ENCODE measurements at places on chromosomes 12 and 14.

- no peak for DNase-seq
Observed at GRCh38 chr14:31047503-31047902, 21.3 kb upstream of the STRN3 start.

GRCh38 chr12:94207849-94208621 is 59.7 kb downstream of the PLXNC1 start:
- DNase-seq, result no peak

- no peak for DNase-seq
Observed at GRCh38 chr12:117228239-117228638, 38.0 kb upstream of the FBXO21 start.

DNA sequence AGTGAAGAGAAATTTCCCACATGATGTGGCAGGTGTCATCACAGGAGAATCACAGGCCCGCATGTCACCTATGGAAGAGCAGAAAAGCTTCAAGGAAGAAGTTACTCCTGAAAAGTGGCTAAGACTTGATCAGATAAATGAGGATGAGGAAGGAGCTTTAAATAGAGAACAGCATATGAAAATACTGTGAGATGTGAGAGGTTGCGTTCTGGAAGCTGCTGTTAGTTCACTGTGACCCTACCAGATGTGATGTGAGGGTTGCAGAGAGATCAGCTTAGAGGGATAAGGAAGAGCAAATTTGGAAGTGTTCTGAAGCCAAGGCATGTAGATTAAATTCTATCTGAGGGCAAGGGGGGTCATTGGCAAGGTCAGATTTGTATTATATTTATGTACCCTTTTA is 17.1 kb downstream of the ERP27 start:
- DNase-seq, result no peak

DNA sequence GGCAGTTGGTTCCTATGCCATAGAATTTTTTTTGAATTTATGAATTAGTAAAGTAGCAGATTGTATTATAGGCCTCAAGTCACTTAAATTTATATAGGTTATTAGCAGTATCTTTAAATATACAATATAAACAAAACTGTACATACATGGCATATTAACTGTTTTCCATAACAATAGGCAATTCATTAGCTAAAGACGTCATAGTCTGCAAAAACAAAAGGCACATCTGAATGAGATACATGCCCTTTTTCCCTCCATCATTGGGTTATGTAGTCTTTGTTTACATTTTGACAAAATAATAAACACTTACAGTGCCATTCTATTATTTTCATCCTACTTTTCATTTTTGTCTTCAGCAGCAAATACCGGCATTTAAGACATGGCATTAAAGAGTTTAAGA is 1.1 kb upstream of the VCPKMT start:
- no peak for DNase-seq

- DNase-seq, result no peak
Observed at GRCh38 chr12:31362759-31363415, 36.9 kb upstream of the SINHCAF start.

DNA sequence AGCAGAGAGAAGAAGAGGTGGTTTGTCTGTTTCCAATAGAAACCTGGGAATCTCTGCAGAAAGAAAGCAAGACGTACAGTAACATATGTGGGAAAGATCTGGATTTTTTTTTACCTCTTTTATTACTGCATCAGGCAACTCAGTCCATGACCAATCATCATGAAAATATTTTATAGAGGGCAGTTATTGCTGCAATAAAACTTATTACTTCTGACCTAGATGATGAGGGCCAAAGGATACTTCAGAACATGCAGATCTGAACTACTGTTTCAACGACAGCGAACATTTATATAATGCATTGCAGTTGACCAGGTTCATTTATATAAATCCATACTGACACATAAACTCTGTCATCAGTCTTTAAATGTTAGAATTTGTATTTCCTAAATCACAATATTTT is 67.7 kb downstream of the STAB2 start:
- no peak for DNase-seq

- no peak for DNase-seq
Observed at GRCh38 chr12:127245437-127245836, 1021.5 kb upstream of the TMEM132C start.

GRCh38 chr12:92929983-92930382 is 888 bp upstream of the EEA1 start:
- DNase-seq, result no peak

DNA sequence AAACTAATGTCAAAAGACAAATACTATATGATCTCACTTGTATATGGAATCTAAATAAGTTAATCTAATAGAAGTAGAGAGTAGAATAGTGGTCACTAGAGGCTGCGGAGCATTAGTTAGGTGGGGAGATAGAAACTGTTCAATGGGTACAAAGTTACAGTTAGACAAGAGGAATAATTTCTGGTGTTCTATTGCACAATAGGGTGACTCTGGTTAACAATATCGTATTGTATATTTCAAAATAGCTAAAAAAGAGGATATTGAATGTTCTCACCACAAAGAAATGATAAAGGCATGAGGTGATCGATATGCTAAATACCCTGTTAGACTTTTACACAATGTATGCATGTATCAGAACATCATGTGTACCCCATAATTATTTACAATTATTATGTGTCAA is 42.9 kb downstream of the IGF1 start:
- DNase-seq, result no peak

- DNase-seq, result no peak
Observed at GRCh38 chr12:65125247-65125646, 4.1 kb upstream of the WIF1 start.

GRCh38 chr14:77557391-77557790 is 58.8 kb upstream of the ISM2 start:
- no peak for DNase-seq

DNA sequence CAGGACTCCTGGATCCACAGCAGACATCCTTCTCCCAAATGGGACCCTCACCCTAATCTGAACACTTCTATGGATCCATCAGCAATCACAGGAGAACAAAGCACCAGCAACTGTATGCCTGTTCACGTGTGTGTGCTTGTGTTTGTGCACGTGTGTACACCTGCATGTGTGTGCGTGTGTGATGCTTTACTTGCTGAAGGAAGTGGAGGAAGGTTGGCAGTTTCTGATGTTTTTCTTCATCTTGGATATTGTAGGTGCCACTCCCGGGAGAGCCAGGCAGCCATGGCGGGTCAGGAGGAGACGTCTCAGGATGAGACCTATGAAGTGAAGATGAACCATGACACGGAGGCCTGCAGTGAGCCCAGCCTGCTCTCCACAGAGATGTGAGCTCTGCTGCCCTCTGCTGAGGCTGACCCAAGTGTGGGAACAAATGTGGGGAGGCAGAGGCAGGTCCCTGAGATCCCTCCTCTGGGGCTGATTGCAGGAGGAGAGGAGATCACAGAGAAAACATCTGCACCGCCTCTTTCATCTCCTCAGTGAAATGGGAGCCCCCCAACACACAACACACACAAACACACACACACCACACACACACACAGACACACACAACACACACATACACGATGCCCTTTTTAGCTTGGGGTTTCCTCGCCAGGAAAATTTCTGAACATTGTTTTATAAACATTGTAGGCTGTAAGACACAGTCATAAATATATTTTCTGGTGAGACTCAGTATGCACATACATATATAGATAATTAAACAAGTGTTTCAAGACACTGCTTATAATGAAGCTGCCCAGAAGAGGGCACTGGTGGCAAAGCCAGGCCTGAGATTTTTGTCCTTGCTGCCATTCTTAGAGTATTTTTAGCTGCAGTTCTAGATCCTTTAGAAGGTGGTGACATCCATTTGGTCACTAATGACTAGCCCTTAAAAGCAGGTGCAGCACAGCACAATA is 112.2 kb upstream of the FKBP4 start:
- no peak for DNase-seq

DNA sequence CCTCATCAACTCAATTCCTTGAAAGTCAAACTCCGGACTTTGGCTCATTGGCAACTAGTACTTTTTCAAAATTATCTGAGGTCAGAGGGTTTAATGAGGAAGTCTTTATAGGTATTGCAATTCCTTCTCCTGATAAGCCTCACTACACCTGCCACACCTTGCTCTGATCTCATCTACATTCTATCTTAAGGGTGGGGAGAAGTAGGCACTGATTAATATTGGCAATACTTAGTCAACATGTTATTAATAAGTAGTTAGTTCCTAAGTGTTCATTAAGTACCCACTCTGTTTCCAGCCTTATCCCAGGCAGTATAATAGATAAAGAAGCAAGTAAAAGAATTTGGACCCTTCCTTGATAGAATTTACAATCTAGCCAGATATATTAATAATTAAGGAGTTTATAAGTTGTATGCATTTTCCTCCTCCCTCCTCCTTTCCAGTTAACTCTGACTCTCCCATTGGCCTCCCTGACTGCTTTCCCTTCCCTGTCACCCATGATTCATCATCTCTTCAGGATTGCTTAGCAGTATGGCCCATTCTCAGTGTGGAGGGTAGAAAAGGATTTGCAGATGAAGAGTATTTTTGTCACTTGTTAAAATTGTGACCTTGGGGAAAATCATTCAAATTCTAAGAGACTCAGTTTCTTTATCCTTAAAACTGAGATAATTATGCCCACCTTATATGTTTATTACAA is 231.0 kb upstream of the ATP2B1 start:
- DNase-seq, result no peak

- DNase-seq, result no peak
Observed at GRCh38 chr14:64773577-64773976, 69.4 kb downstream of the PLEKHG3 start.

DNA sequence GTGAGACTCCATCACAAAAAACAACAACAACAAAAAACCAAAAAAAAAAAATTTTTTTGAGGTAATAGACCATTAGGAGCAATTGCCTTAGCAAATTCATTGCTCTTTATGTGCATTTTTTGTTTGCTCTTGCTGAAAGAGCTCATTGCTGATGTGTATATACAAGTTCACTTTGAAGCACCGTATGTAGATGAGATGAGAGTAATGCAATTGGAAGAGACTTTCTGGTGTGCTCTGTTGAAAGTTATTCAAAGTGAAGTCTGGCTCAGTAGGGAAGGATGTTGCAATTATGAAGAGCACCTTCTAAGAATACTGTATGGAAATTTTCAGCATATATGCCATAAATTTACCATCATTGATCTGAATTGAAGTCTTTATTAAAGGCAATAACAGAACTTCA is 46.7 kb upstream of the KLRD1 start:
- no peak for DNase-seq

DNA sequence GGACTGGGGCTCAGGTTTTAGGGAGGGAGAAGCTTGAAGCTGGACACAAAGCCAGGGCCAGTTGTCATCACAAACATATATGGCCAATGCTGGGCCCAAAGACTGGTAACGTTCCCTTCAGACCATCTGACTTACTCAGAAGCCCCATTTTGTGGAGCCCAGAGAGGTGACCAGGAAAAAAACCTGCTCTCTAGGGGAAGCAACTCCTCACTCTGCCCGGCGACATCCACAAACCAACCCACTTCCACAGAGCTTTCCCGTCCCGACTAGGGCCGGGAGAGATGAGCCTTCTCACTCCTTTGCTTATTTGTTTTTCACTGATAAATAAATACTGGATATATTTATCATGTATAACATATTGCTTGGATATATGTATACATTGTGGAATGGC is 180.9 kb upstream of the RTL1 start:
- DNase-seq, result no peak

DNA sequence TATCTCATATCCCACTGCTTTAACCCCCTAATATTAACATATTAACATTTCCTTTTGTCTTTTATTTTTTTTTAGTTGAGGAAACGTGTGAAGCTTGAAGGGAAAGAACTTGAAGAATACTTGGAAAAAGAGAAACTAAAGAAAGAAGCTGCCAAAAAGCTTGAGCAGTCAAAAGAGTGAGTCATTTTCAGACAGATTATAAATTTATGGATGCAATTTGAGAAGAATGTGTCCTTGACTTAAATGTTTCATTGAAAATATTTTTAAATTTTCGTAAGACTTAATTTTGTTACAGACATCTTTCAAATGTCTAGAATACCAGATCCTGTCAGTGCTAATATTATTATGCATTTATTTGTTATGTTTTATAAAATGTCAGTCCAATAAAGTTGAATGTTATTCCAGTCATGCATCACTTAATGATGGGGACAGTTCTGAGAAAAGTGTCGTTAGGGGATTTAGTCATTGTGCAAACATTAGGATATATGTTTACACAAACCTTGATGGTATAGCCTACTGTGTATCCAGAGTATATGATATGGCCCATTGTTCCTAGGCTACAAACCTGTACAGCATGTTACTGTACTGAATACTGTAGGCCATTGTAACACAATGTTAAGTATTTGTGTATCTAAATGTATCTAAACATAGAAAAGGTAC is 32.6 kb downstream of the CPSF2 start:
- peak; percentile 8 for DNase-seq

GRCh38 chr12:123942238-123942653 is 30.4 kb downstream of the CCDC92 start:
- DNase-seq, result peak; percentile 46

DNA sequence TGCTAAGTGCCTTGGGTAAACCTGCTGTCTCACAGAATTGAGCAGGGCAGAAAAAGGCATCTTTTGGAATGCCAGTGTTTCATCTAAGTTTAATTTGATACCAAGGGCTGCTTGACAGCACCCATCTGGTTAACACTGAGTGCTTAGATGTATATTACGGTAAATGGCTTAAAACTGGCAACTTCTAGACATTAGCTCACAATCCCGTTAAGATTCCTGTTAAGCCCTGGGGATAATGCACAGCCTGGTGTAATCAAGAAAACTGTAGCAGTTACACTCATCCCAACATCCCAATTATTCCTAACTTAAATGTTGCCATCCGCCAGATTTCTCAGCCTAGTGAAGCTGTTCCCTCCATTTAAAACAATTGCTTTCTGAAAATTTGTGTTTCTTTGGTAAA is 29.9 kb downstream of the PPFIBP1 start:
- no peak for DNase-seq

DNA sequence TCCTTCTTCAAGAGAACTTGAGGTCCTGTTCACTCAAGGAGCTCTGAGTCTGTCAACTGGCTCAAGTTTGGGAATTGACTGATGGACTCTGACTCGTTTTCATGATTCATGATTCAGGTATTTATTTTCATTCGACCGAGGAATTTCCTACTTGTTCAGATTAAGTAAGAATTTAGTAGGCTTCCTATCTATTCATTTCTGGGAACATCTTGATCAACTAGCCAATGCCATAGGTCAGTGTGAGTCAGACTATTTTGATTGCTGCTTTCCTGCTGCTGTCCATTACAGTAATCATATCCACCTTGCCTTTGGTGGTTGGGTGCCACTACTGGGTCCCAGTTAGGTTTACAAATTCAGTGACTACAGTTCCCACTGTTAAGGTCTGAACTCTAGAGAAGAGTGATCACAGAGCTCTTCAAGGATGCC is 6.1 kb downstream of the FAM186A start:
- DNase-seq, result peak; percentile 70

- DNase-seq, result no peak
Observed at GRCh38 chr12:210277-211141, 3.4 kb downstream of the SLC6A12 start.

DNA sequence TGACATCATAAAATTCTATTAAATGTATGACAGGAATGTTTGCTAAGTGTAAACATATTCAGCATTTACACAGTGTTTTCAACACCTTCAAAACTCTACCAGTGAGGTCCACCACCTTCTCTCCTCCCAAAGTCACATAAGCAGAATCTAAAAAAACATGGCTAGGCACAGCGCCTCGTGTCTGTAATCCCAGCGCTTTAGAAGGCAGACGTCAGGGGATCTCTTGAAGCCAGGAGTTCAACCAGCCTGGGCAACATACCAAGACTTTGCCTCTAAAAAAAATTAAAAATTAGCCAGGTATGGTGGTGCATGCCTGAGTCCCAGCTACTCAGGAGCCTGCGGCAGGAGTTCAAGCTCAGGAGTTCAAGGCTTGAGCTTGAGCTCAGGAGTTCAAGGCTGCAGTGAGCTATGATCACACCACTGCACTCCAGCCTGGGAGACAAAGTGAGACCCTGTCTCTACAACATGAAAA is 30.0 kb downstream of the NUMB start:
- DNase-seq, result no peak

GRCh38 chr12:115000038-115000437 is 316.1 kb upstream of the TBX3 start:
- DNase-seq, result no peak
